ENCODE measurements at places on chromosomes 6 and 20. TPM values are rescaled to one million over a fixed set of nuclear protein-coding genes. Genes with fewer than 3 reads are reported as not detected.

Gene GLP1R
- total RNA-seq: not detected

Gene TSHZ2
- not detected for total RNA-seq

Gene RMND1
- 14.2 TPM for total RNA-seq

Gene OR12D1
- total RNA-seq: not detected

Gene PTGIS
- total RNA-seq: 0.02 TPM

Gene TFAP2D
- total RNA-seq: not detected

Gene PSMG4
- 28.6 TPM for total RNA-seq

Gene EXOC2
- total RNA-seq: 10.8 TPM
